Activated naive CD8-positive, alpha-beta T cell treated with anti-CD3 and anti-CD28 coated beads, Interleukin-2, amount 50 U/mL, for 16 hours (primary cell): ENCODE measurements at places on chromosomes 6 and 20.

- DNase-seq, result no peak
These were observed 320.0 kb upstream of the NT5E start for GRCh38 chr6:85129881-85130280.

DNA sequence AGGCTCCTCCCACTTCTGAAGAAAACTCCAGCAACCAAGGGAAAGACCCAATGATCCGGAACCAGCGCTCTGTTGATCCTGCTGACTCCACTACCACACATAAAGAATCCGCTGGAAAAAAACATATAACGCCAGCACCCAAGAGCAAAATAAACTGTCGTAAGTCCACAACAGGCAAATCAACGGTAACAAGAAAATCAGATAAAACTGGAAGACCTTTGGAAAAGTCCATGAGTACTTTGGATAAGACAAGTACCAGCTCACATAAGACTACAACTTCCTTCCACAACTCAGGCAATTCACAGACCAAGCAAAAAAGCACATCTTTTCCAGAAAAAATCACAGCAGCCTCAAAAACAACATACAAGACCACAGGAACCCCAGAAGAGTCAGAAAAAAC lies 8.0 kb downstream of the MUCL3 start:
- no peak for DNase-seq

DNA sequence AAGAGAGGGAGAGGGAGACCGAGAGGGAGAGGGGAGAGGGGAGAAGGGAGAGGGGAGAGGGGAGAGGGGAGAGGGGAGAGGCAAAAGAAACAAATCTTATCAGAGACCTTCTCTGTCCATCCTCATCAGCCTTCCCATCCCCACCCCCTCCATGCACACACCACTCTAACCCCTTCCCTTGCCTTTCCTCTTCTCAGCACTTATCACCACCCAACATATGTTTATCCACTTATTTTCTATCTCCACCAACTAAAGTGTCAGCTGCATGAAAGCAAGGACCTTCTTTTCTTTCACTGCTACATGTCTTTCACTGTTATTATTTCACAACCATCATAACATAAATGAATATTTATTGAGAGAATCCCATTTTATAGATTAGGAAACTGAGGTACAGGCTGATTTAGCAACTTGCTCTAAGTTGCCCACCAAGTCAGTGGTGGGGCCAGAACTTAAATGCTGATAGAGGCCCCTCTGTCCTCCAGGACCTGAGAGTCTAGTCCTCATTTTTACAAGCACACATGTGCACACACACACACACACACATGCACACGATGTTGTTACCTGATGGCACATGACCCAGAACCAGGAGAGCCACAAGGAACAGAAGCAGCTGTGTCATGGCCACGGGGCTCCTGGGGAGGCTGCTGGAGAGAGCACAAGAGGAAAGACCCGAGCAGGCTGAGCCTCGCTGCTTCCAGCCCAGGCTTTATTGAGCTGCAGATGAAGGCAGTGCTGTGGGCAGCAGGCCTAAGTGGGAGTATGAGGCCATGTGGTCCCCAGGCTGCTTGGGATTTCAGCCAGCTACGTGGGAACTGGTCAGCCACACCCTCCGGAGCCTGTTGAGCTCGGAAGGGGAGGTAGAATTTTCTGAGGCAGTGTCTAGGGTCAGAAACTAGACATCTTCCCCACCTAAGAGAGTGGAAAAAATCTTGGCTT lies 2.3 kb downstream of the DEFB124 start:
- no peak for DNase-seq

DNA sequence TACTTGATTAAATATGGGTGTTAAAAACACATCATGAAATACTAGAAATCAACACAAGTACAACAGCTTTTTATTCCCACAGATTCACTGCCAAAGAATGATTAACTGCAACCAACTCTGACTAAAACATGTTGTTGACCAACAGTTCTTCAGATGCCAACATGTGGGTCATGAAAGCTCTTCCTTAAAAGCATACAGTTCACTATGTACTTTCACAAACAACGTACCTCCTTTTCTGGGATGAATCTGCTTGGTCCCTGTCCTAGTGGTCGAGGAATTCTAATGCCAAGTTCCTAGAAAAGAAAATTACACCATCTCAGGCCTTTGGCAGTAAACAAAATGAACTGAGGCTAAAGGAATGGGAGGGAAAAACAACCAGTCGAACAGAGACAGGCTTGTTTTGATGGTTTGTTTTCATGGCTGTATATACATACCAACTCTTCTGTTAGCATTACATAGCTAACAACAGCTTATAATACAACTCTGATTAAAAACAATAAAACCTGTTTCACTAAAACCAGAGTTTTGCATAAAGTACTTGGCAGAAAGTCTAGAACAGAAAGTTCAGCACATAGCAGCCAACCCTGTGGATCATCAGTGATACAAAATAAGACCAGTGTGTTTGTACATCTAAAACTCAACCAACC lies 92.5 kb downstream of the SESN1 start:
- no peak for DNase-seq

GRCh38 chr20:858011-858410 lies 24.5 kb downstream of the FAM110A start:
- no peak for DNase-seq

DNA sequence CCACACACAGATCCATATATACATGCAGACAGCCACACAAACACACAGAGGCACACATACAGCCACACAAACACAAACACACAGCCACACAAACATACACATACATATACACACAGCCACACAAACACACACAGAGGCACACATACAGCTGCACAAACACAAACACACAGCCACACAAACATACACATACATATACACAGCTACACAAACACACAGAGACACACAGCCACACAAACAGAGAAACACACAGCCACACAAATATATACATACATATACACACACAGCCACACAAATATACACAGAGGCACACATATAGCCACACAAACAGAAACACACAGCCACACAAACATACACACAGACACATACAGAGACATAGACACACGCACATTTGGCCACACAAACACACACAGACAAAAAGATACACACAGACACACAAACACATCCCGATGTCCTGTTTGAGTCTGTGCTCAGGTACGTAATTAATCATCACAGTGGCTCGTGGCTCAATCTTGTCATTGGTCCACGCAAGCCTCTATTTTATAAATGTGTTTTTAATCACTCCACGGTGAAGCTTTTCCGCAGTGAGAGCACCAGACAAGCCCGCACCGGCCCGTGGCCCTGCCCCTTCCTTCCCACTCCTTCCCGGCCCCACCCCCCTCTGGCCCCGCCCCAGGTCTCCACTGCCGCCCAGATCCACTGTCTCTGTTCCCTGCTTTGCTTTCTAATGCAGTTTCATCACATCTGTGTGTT lies 135.3 kb downstream of the CDH4 start:
- no peak for DNase-seq

DNA sequence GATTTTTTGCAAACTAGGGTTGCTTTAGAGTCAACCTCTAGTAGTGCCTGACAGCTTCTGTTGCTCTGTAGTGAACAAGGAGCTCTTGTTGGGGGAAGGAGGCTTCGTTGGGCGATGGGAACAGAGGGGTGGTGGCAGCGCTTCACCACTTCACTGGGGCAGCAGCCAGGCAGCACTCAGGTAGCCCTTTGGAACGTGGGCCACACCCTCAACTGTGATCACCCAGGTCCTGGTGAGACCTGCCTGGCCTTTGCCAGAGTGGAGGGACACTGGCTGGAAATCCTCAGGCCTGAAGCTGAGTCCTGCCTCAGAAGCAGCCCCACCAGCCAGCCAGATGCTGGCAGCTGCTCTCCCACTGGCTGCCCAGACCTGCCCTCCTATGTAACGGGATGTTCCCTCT lies 10.4 kb upstream of the EDN3 start:
- no peak for DNase-seq

GRCh38 chr6:154526996-154527395 lies 16.5 kb upstream of the CNKSR3 start:
- DNase-seq, result no peak

DNA sequence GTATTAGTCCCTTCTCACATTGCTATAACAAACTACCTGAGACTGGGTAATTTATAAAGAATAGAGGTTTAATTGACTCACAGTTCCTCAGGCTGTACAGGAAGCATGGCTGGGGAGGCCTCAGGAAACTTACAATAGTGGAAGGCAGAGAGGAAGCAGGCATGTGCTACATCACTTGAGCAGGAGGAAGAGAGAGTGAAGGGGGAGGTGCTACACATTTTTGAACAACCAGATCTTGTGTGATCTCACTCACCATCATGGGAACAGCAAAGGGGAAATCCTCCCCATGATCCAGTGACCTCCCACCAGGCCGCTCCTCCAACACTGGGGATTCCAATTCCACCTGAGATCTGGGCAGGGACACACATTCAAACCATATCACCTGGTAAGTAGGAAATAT lies 630.6 kb downstream of the QKI start:
- DNase-seq, result no peak

GRCh38 chr6:49849213-49849907 lies 17.0 kb downstream of the CRISP1 start:
- no peak for DNase-seq

DNA sequence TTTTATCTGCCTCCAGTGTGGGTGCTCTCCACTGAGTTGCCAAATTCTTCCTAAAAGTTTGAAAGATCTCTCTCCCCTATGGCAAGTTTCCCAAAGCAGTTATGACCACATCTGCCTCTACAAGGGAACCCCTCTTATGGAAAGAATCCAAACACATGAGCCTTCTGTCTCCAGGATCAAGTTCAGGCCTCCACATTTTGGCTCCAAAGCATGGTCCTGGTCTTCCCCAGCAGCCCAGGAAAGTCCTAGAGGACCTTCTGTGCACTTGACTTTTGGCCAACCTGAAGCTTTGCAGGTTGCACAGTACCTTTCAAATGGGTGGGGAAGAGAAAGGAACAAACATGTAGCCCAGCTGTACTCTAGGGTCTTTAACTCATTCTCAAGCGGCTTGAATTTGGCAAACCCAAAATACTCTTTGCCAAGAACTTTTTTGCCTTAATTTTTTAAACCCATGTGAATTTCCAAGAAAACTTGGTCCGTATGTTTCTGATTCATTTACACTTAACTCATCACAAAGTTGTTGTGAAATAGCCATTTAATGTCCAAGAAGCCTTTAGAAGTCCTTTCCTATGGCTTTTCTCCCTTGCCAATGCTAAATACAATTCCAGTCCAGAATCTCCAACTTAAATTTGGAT lies 240.1 kb upstream of the TBX18 start:
- DNase-seq, result no peak

GRCh38 chr6:33903579-33903978 lies 99.8 kb upstream of the MLN start:
- no peak for DNase-seq

- no peak for DNase-seq
These were observed 134.7 kb upstream of the RSPO3 start for GRCh38 chr6:126983779-126984178.

GRCh38 chr6:16746812-16747211 lies 14.4 kb downstream of the ATXN1 start:
- no peak for DNase-seq

GRCh38 chr20:48697845-48698491 lies 129.8 kb downstream of the PREX1 start:
- no peak for DNase-seq

GRCh38 chr6:71457929-71458328 lies 169.3 kb downstream of the OGFRL1 start:
- DNase-seq, result no peak

DNA sequence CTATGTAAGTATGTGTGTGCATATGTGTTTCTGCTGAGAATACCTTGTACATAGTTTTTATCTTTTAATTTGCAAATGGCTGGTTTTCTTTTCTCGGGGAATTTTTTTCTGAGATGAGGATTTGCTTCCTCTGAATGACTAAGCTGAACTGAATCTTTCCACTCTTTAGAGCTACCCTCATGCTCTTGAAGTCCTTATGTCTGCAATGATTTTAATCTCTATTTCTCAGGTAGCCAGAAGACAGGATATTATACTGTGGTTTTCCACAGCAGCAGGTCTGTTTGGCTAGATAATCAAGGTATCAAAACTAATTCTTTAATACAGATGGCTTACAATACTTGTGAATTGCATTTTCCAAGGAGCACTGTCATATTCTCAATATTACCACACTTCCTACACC lies 114.7 kb downstream of the PLCB1 start:
- no peak for DNase-seq

DNA sequence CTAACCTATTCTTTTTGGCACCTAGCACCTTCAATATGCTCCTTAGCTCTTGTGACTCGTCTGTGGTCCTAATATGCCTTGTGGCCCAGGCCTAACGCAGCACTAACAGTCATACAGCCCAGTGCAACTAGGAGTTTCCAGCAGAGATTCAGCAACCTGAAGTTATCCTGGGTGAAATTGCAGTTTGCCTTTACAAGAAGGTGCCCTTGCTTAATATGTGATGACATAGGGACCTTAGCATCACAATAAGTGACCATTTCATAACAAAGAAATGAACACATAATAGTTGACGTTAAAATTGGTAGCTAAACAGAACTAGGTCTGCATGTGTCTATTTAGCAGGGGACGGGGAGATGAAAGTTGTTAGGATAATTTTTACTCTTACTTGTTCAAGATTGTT lies 10.1 kb downstream of the FIG4 start:
- no peak for DNase-seq

- DNase-seq, result no peak
These were observed 445.1 kb downstream of the DOK5 start for GRCh38 chr20:54920491-54920890.

DNA sequence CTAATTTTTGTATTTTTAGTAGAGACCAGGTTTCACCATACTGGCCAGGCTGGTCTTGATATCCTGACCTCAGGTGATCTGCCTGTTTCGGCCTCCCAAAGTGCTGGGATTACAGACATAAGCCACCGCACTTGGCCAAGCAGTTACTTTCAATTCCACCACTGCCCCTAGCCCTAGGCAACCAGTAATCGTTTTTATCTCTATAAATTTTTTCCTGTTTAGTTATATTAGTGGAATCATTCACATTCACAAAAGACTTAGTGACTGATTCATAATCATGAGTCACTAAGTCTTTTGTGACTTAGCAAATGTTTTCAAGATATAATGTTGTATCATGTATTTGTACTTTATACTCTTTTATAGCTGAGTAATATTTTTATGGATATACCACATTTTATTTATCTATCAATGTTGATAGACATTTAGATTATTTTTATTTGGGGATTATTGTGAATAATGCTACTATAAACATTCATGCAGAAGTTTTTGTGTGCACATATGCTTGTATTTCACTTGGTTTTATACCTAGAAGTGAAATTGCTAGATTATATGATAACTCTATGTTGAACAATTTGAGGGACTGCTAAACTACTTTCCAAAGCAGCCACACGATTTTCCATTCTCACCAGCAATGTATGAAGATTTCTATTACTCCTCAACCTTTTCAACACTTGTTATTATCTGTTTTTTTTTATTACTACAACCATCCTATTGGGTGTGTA lies 421.4 kb upstream of the ID4 start:
- no peak for DNase-seq

GRCh38 chr6:169362501-169363121 lies 109.0 kb upstream of the THBS2 start:
- no peak for DNase-seq

- DNase-seq, result no peak
These were observed 98.6 kb downstream of the RFX6 start for GRCh38 chr6:116975600-116975999.
